Fibroblast of skin of right quadriceps (primary cell): ENCODE measurements at places on chromosomes 12 and 14.

GRCh38 chr12:16349131-16349460 lies 1.7 kb downstream of the MGST1 start:
- DNase-seq, result peak; percentile 88

- DNase-seq, result no peak
Observed at GRCh38 chr14:50452296-50452695, 55.6 kb upstream of the CDKL1 start.

GRCh38 chr12:76193961-76194360 lies 109.5 kb upstream of the NAP1L1 start:
- DNase-seq, result no peak

DNA sequence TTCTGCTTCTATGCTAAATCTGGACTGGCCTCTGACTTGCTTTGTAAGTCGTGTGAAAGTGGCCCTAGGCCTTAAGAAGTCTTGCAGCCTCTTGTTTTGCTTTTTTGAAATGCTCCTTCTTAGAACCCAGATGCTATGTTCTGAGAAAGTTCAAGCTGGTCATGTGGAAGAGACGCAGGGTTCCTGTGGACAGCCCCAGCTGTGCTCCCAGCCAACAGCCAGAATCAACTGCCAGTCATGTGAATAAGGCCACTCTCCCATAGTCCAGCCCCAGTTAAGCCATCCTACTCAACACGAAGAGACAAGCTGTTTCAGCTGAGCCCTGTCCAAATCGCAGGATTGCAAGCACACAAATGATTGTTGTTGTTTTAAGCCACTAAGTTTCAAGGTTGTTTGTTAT lies 37.3 kb upstream of the TBPL2 start:
- no peak for DNase-seq

DNA sequence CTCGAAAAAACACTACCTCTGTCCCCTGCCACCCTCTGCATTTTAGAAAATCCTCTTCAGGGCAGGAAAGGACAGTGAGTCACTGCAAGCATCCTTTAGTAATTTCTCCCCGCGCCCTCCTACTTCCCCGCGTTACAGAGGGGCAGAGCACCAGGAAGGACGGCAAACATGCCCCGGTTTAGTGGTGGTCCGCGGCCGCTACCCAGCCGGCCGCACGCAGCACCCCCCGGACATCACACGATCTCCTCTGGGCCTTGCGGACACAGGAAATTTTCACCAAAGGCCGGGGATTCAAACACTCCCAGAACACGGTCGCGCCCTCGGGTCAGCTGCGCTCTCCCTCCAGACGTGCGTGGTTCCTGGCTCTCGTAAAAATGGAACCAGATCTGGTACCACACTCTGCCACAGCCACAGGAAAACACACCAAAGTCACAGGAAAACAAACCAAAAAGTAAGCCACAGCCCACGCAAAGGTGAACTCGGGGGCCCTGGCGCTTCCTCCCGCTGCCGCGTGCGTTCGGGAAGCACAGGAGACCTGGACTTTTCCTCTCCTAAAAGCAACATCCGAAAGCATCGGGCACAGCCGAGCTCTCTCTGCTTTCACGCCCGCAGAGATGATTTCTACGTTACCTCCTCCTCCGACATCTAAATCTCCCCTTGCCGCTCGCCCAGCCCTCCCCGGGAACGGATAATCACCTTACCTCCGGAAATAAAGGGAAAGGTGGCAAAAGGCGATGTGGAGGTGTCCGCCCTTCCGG lies 839 bp downstream of the SLC38A1 start:
- DNase-seq, result peak; percentile 39

GRCh38 chr14:80211153-80212022 lies at the start of gene DIO2:
Gene DIO2 (minus strand): TSS chr14:80211504. CDS start chr14:80211472, 32 bp downstream.
- no peak for DNase-seq

- peak; percentile 26 for DNase-seq
Observed at GRCh38 chr14:93984070-93984469, 7.7 kb upstream of the ASB2 start.

DNA sequence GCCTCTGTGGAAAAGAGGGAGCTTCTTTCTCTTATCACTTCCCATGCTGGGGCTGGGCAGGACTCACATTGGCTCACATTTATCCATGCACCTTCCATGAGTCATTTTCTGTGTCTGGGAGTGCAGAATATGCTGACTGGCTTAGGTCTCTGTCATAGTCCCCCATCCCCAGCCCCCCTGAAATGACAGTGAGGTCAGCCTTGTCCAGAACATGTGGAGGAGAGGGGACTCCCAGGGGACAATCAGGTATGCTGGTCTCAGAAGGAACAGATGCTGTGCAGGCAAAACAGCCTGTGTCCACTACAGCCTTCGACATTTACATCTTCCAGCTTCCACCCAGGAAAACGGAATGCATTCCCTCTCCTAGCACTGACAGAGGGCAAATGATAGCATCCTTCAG lies 35.0 kb downstream of the ADGRD1 start:
- DNase-seq, result no peak

GRCh38 chr12:131817241-131817640 lies 11.0 kb upstream of the MMP17 start:
- no peak for DNase-seq

GRCh38 chr14:72664651-72665050 lies 229.2 kb downstream of the DPF3 start:
- no peak for DNase-seq

DNA sequence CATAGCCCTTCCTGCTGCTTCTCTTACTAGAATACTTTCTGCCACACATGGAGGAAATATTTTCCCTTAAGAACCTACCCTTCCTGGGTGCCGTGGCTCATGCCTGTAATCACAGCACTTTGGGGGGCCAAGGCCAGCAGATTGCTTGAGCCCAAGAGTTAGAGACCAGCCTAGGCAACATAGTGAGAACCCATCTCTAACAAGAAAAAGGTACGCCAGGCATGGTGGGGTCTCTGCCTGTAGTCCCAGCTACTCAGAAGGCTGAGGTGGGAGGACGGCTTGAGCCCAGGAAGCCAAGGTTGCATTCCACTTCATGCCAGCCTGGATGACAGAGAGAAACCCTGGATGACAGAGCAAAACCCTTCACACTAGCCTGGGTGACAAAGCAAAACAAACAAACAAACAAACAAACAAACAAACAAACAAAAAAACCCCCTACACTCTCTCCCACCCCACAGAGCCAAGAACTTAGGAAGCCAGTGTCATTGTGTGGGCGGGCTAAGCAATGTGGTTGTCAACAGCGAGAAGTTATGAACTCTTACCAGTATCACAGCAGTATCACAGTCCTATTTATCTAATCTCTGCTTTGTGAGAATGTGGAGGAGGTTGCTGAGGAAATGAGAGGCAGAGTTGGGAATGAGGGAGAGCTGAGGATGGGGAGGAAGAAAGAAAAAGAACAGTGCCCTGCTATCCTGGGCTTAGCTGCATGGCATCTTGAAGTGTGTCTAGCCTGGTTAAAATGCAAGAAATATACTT lies 53.8 kb upstream of the CLEC14A start:
- no peak for DNase-seq

DNA sequence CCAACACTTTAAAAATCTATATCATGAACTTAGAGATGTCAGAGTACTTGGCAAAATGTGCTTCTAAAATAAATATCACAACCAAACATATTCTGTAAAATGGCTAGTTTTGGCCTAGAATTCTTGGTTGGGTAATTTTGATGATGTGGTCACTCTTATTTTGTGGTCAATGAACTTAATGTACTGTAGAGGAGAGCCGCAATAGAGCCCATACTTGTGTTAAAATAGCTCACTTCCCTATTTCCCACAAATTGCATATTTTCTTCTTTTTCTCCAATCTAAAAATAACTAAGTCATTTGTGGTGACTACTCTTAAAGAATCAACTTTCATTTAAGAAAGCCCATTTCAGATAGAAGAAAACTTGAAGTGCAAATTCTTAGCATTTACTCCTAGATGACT lies 619.4 kb downstream of the CCER1 start:
- DNase-seq, result peak; percentile 62

DNA sequence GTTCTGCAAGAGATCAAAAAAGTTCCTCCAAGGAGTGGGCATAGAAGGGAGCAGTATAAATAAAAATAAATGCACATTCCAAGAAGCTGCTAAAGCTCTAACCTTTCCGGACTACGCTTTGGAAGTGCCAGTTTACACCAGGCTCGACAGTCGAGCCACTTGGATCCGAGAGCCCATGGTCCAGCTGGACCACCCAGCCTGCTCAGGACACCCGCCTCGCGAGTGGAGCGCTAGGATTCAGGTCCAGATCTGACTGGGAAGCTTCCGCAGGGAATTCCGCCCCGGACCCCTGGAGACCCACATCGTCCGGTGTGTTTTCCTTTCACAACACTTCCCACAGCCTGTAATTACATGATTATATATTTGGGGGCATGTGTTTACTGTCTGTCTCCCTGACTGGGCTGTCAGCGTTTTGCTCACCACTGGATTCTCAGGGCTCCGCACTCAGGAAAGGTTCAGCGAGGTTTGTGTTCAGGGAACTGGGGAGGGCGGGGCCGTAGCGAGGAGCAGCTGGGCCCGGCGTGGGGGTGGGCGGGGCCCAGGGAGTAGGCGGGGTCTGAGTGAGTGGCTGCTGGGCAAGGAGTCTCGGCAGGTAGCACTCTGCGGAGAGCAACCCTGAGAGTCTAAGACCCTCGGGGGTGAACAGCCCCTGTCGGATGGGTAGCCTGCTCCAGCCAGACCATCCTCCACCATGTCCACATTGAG lies 52.3 kb upstream of the TMEM263 start:
- peak; percentile 33 for DNase-seq

DNA sequence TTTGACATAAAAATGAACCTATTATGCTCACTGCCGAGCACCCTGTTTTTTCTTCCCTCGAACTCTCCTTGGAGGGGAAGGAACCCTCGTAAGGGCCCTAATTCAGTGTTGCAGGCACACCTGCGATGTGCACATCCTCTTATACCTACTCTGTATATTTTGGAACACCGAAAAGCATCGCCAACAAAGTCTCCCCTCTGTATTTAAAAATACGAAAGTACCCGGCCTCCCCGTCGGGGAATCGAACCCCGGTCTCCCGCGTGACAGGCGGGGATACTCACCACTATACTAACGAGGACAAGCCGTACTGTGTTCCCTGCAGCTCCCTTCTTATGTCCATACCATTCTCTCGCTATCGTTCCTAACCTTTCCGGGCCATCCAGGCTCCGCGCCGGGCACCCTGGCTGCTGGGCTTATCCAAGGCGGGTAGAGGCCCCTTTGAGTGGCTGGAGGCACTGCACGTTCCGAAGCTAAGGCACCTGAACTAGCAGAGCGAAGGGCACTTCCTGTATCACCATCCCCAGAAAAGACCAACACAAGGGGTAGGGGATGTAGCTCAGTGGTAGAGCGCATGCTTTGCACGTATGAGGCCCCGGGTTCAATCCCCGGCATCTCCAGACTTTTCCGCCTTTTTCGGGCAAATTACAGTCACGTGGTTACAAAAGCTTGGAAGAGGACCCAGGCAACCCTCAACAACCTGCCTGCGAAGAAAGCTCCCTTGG lies 25.1 kb upstream of the UBC start:
- DNase-seq, result peak; percentile 98

- DNase-seq, result no peak
Observed at GRCh38 chr12:92193063-92193462, 47.4 kb upstream of the BTG1 start.

GRCh38 chr12:91478500-91478899 lies 295.9 kb upstream of the DCN start:
- no peak for DNase-seq

DNA sequence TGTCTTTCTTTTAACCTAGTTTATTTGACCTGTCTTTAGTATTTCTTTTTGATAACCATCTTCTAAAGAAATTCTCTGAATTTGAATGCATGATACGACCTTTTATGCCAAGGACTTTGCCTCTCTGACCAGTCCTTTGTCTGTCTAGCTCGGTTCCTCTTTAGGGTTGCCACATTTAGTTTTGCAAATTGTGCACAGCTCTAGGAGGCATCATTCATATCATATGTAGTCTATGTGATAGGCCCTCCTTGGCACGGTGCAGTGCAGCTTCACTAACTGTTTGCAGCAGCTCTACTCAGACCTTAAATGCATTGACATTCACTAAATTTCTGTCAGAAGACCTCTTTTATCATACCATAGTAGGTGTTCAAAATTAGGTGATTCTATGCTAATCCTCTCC lies 75.6 kb downstream of the USP15 start:
- DNase-seq, result no peak

DNA sequence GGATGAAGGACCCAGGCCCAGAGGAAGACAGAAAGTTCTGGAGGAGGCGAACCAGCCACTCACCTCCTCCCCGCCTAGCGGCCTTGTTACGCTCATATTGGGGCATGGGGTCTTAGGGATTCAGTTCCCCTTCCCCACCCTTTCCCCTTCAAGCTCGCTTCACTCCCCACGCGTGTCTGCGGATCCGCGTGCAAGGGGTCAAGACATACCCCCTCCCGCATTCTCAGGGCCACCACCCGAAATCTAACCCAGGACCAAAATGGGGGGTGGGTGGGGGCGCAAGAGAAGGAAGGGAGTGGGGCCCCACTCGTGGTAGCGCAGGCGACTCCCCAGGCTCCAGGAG lies 584 bp upstream of the RFX4 start:
- no peak for DNase-seq

- no peak for DNase-seq
Observed at GRCh38 chr12:5713599-5714081, 231.4 kb downstream of the ANO2 start.

DNA sequence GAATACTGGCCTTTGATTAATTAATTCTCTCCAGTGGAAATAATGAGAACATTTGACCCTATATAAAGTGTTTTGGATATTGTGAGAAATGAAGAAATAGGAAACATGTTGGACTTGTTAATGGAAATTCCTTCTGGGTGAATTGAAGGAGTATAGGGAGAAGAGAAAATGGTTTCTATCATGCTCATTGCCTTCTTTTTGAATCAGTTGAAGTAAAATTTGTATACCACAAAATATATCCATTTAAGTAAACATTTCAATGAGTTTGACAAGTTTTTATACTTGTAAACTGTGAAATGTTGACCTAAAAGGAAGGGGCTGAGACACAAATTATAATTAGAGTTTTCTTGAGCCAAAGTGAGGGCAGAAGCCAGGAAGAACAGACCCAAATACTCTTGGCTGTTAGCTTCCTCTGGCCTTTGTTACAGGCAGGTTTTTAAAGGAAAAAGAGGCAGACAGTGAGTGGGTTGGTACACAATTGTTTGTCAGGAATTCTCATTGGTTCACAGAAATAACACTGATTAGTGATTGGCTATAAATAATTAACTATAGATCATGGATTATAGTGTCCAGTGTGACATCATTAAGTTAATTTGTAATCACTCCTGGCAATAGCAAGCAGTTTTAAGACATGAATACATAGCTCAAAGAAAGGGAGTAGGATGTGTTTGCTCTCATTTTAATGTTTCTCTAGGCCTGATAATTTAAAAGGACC lies 826 bp downstream of the ZNF705A start:
- DNase-seq, result no peak

DNA sequence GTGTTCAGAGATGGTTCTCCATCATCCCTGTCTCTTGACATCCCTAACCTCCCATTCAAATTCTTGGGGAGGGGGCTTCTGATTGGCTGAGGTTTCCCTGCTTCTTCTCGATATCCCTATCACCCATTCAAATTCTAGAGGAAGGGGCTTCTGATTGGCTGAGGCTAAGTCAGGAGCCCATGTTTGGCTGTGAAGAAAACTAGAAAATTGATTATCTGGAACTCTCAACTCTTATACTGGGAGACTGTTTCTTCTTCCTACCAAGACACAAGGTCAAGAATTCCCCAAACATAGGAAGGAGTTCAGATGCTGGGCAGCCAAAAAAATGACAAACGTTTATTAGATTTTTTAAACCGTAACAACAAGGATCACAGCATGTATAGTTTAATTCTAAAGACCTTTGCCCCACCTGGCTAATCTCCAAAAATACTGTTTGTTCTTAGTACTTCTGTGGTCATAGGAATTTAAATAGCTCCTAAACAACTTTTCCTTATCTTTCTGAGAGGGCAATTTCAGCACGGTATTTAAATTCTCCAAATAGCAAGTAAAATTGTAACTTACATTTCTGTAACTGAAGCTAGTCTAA lies 26.4 kb downstream of the SPIC start:
- no peak for DNase-seq
